MCF 10A (cell line): ENCODE measurements at places on chromosomes 1 and 21. TPM values are rescaled to one million over a fixed set of nuclear protein-coding genes. Genes with fewer than 3 reads are reported as not detected.
A peak's percentile ranks its signal among the peaks of the same experiment; 100 is the strongest.

GRCh38 chr21:42091899-42092508, 20.9 kb downstream of the UMODL1 start:
- no peak for DNase-seq
- H3K4me1 ChIP-seq, result no peaks in the 10 kb centered on the region
- H3K27me3 ChIP-seq, result peaks cover 18% of the 10 kb centered on the region
- H3K4me3 ChIP-seq, result no peak overlapping the region
- H3K27ac ChIP-seq, result no peak overlapping the region

GRCh38 chr1:6819246-6820040, 34.2 kb downstream of the CAMTA1 start:
- H3K4me3 ChIP-seq, result no peak overlapping the region
- H3K27me3 ChIP-seq, result no peaks in the 10 kb centered on the region
- peaks cover 12% of the 10 kb centered on the region for H3K4me1 ChIP-seq
- H3K27ac ChIP-seq, result no peak overlapping the region

DNA sequence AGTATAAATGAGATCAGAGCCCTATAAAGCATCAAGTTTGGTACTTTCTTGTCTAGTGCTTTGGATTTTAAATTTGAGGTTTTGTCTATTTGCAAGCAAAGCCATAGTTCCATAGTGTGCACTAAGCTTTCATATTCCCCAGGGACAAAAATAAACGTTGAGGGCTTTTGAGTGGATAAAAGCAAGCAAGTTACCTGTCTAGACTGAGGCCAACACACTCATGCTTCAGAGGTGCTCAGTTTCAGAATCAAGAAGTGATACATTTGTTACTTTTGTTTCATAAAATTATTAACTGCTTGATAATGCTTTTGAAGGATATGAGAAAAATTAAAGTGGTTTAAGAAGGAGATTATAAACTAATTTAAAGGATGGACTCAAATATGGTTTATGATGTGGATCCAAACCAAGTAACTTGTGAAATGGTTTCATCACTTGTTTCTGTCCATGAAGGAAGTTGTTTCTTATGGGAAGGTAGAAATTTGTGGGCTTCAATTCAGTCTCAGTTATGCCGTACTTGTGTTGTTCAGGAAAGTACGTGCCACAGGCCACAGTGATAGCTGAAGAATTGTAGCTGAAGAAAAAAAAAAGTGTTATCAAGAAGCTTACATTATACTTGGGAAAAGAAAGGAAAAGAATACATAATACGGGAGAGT, 71.2 kb downstream of the CHRM3 start:
- no peak overlapping the region for H3K4me3 ChIP-seq
- H3K4me1 ChIP-seq, result peaks cover 5% of the 10 kb centered on the region
- no peak for DNase-seq
- H3K36me3 ChIP-seq, result no peaks in the 10 kb centered on the region

- peaks cover 12% of the 10 kb centered on the region for H3K4me1 ChIP-seq
- peaks cover 31% of the 10 kb centered on the region for H3K36me3 ChIP-seq
- H3K27me3 ChIP-seq, result no peaks in the 10 kb centered on the region
- no peak overlapping the region for H3K4me3 ChIP-seq
- DNase-seq, result peak; percentile 17
Observed at GRCh38 chr1:212860713-212861581, 2.9 kb downstream of the FLVCR1 start.

DNA sequence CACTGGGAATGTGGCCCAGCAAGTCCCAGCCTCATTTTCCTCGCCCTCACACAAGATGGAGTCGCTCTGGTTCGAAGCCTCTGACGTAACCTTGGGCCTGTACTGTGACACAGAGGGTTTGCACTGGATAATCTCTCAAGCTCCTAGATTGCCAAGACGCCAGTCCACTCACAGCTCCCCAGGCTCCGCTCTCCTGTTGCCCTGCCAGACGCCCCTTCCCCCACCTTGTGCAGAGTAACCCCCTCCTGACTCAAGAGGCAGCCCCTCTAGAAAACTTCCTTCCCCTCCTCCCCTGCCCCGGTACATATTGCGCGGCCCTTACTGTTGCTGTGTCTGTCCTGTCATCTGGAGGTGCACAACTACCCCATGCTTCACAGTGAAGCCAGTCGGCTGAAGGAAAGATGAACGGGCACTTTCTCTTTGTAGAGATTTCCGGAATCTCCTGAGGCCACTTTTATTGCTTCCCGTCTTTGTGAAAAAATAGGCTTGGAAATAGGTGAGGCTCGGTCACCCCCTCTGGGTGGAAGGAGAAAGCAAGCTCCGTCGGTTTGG, 981 bp upstream of the KIAA1614 start:
- H3K27me3 ChIP-seq, result no peaks in the 10 kb centered on the region
- no peak for DNase-seq
- H3K36me3 ChIP-seq, result no peaks in the 10 kb centered on the region
- H3K4me3 ChIP-seq, result no peak overlapping the region
- H3K27ac ChIP-seq, result no peak overlapping the region

DNA sequence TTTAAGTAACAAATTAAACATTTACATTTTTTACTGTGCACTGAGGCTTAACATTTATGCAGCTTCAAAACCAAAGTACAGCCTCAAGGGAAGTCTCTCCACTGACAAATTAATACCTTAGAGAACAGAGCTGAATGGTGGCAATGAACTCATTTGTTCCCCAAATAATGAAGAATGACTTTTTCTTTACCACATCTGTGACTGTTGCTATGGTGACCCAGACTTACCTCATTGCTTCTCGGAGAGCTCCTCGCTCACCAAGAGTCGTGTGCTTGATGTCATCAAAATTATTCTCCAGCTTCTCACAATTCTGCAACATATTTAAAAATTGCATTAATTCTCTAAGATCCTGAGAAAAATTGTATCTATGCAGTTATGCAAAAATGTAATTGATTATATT, 92.9 kb downstream of the DPYD start:
- no peaks in the 10 kb centered on the region for H3K27me3 ChIP-seq
- peaks cover 17% of the 10 kb centered on the region for H3K36me3 ChIP-seq
- no peak overlapping the region for H3K4me3 ChIP-seq
- no peak overlapping the region for H3K27ac ChIP-seq
- no peaks in the 10 kb centered on the region for H3K4me1 ChIP-seq

Gene GNG12
- 117 and 135 TPM in 2 replicates for total RNA-seq

Gene KIF14
- total RNA-seq, result 13.4 and 25.5 TPM in 2 replicates

Gene LAMC2
- 751 and 884 TPM in 2 replicates for total RNA-seq

Gene IGFN1
- 0.05 and 0.26 TPM in 2 replicates for total RNA-seq
